ENCODE measurements at places on chromosomes 2 and 18.
A peak's percentile ranks its signal among the peaks of the same experiment; 100 is the strongest.

DNA sequence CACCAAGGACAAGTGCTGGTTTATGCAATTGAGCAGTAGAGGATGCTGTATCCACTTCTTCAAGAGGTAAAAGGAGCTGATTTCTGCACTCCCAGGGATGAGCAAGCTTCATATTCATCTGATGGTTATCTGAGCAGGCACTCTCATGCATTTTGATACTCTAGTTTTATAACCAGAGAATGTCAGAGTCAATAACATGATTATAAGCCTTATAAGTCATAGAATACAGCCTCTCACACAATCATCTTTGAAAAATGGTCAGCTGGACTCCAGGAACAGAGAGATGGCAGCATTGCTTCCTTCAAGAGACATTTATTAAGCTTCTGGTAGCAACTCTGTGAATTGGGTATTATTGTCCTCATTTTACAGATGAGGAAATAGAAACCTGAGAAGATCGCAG is 167.1 kb downstream of the SLC8A1 start:
- DNase-seq = no peak

DNA sequence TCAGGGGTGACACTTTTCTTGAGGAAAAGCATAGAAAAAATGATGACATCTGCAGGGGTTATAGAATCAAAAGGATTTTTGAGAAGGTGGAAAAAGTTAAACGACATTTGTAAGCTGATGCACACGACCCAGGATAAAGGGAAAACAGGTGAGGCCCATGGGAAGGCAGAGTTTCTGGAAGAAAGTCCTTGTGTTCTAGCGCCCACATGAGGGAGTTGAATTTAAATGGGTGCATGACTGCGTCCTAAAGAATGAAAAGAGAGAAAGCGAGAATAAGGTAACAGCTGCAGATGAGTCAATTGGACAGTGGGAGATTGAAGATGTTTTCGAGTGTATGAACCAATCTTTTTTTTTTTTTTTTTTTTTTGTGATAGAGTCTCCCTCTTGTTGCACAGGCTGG is 158.1 kb downstream of the GALR1 start:
- DNase-seq = no peak

- DNase-seq = no peak
These were observed 229.2 kb downstream of the LDLRAD4 start for GRCh38 chr18:13447621-13448334.

GRCh38 chr2:36982467-36982866 is 16.1 kb upstream of the STRN start:
- no peak for DNase-seq

- no peak for DNase-seq
These were observed 204.1 kb downstream of the CELF4 start for GRCh38 chr18:37361335-37362157.

- DNase-seq = no peak
These were observed 308.6 kb downstream of the RNF144A start for GRCh38 chr2:7225848-7226247.

GRCh38 chr2:233965032-233965603 is 47.9 kb downstream of the TRPM8 start:
- DNase-seq = no peak

GRCh38 chr18:44911260-44911659 is 230.6 kb downstream of the SETBP1 start:
- DNase-seq = no peak

DNA sequence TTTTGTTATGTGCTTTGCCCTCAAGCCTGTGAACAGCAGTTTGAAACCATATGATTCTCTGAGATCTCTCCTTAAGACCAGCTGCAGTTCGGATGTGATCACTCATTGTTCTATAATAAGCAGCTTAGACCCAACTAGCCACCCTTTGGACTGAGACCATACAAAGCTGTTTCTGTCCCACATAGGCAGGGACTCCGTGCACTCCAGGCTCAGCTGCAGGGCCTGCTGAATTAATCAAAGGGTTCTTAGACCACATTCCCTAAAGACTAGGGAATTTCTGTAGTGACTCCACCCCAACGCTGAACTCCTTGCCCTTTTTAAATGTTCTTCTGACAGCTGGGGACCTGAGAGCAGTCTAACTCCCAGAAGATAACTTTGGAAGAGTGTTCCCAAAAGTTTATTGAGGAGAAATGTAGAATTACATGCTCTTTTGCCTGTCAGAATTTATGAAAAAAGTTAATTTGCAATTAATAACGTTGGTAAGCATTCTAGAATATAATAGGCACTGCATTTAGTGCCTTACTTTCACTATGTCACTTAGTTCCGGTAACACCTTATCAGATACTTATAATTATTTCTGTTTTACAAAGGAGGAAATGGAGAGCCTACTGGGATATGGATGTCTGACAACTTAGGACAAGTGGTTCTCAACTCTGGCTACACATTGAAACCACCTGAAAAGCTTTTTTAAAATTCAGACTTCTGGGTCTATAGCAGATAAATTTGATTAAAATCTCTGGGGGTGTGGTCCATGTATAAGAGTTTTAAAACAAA is 42.3 kb downstream of the GULP1 start:
- no peak for DNase-seq

- no peak for DNase-seq
These were observed 78.9 kb upstream of the LMAN1 start for GRCh38 chr18:59437851-59438569.

DNA sequence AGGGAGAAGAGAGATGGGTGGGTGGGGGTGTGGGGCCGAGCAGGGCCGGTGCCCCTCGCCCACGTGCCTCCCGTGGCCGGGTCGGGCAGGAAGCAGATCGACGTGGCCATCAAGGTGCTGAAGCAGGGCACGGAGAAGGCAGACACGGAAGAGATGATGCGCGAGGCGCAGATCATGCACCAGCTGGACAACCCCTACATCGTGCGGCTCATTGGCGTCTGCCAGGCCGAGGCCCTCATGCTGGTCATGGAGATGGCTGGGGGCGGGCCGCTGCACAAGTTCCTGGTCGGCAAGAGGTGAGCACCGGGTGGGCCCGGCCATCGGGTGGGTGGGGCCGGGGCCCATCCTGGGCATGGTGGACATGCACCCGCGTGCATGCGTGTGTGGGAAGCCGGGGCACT is 21.8 kb downstream of the ZAP70 start:
- no peak for DNase-seq

DNA sequence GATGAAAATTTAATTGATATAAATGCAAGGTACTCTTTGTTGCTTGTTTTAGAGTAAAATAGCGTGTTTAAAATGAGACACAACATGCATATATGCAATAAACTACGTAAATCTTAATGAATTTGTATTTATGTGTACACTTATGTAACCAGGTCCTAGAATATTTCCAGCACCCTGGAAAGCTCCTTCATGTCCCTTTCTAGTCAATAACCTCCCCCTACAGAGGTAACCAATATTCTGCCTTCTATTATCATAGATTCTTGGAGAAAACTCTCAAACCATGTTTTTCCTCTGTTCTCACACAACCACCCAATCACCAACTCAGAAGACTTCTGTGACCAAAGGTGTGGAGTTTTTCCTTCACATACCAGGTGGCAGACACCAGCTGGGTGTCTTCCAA is 79.6 kb upstream of the THUMPD2 start:
- DNase-seq = no peak

GRCh38 chr2:240953426-240954410 is 44.7 kb upstream of the SNED1 start:
- DNase-seq = peak; percentile 57

GRCh38 chr2:200737585-200737984 is 74.1 kb upstream of the BZW1 start:
- DNase-seq = no peak

- DNase-seq = no peak
These were observed 13.7 kb downstream of the ANKRD44 start for GRCh38 chr2:197296835-197297234.

DNA sequence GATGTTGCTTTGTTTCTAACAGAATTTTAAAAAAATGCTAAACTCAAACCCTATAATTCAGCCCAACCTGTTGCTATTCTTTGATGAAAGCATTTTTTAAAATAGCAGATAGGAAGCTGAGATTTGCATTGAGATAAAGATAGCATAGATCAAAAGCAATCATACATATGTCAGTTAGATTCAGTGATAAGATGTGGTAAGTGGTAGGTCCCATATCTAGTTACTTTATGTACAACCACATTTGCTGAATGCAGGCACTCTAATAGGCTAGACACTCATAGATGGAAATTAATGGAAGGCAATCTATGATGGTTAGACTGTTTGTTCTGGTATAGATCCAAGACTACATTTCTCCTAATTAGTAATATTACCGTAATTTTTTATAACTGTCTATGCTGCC is 27.2 kb upstream of the C1D start:
- no peak for DNase-seq

- no peak for DNase-seq
These were observed 418.9 kb upstream of the POU3F3 start for GRCh38 chr2:104434966-104435365.

DNA sequence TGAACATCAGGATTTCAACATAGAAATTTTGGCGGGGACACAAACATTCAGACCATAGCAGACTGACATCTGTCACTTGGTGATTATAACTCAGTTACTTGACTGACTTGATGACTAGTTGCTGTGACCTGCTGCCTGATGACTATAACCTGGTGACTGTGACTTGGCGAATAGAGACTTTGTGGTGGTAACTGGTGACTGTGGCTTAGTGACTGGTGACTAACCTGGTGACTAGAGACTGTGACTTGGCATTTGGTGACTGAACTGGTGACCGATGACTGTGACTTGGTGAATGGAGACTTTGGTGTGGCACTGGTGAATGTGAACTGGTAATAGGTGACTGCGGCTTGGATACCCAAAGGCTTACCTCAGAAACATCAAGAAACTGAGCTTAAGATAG is 563.1 kb upstream of the FAM98A start:
- no peak for DNase-seq

GRCh38 chr2:46169467-46169866 is 127.7 kb upstream of the EPAS1 start:
- DNase-seq = no peak

GRCh38 chr2:172865422-172865821 is 129.8 kb downstream of the RAPGEF4 start:
- DNase-seq = no peak

GRCh38 chr2:46704041-46704440 is 211.6 kb downstream of the MCFD2 start:
- no peak for DNase-seq
